ENCODE measurements at places on chromosomes 1 and 21.

GRCh38 chr1:203504400-203505250, 10.7 kb downstream of the OPTC start:
- DNase-seq: peak; percentile 87

- DNase-seq: no peak
Observed at GRCh38 chr1:59232216-59232615, 64.7 kb upstream of the FGGY start.

DNA sequence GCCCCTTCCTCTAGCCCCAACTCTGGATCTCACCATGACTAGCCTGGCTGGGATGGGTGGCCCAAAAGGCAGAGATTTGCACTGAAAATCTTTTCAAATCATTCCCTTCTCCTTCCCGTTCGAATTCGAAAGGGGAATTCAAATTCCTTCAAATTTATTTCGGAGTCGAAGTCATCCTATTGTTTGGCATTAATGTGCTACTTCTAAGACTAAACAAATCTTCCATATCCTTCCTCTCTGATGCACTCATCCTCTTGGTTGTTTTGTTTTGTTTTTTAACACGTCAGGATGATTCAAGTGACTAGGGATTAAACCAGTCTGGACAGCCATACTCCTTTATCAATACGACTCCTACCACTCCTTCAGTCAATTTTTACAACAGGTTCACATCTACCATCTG, 95.5 kb upstream of the SGIP1 start:
- no peak for DNase-seq

DNA sequence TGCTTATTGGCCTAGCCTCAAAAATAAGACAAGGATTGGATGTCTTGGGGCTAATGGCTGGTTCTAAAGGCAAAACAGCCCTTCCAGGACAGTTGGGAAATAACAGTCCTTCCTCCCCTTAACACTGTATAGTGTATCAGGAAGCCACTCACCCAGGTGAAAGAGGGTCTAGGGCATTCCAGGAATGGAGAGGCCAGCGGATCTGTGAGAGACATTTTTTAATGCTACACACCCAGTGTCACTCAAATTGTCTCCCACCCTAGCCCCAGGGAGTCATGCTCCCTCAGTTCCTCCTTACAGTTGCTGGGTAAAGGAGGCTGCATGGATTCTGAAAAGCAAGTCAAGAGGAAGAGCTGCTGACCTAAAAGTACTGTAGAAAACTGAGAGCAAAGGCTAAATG, 24.1 kb upstream of the EXO1 start:
- no peak for DNase-seq

GRCh38 chr1:74470936-74471335, 41.5 kb downstream of the LRRC53 start:
- no peak for DNase-seq

- no peak for DNase-seq
Observed at GRCh38 chr1:11426617-11427016, 52.3 kb upstream of the DISP3 start.

- no peak for DNase-seq
Observed at GRCh38 chr1:25198663-25199252, 33.5 kb downstream of the SYF2 start.
